Heart right ventricle (tissue), 16 donors: ENCODE measurements at places on chromosomes 11 and 22. TPM values are rescaled to one million over a fixed set of nuclear protein-coding genes. Genes with fewer than 3 reads are reported as not detected.

- peaks cover 6% of the 10 kb centered on the region for H3K27me3 ChIP-seq
- no peak overlapping the region for H3K4me3 ChIP-seq
- H3K36me3 ChIP-seq = no peaks in the 10 kb centered on the region
- H3K4me1 ChIP-seq = peaks cover 19% of the 10 kb centered on the region
- peak overlapping the region; percentile 35 for H3K27ac ChIP-seq
Observed at GRCh38 chr11:8022876-8023275, 35.7 kb downstream of the EIF3F start.

DNA sequence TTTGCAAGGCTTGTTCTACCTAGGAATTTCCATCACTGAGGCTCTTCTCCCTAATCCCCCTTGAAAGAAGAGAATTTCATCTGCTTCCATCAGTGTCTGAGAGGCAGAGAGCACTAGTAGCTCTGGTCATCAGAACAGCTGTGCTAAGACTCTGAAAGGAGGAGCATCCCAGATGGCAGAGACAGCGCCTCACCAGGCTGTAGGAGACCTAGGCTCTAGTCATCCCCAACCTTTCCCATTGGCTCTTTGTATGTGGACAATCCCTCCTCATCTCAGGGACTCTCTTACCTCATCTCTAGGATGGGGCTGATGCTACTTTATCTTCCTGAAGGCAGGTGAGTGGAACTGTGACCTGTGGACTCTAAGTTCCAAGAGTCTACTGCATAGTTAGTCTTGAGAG, 8.8 kb upstream of the OR9I1 start:
- H3K4me1 ChIP-seq = no peaks in the 10 kb centered on the region
- no peak overlapping the region for H3K4me3 ChIP-seq
- H3K27ac ChIP-seq = no peak overlapping the region
- no peaks in the 10 kb centered on the region for H3K27me3 ChIP-seq
- DNase-seq = no peak
- no peaks in the 10 kb centered on the region for H3K36me3 ChIP-seq

Gene MAP6
- total RNA-seq = 1.9 TPM

Gene TXNRD2
- 36.4 TPM for total RNA-seq
